Smooth muscle cell of the brain vasculature (primary cell): ENCODE measurements at places on chromosomes 3 and 15.

DNA sequence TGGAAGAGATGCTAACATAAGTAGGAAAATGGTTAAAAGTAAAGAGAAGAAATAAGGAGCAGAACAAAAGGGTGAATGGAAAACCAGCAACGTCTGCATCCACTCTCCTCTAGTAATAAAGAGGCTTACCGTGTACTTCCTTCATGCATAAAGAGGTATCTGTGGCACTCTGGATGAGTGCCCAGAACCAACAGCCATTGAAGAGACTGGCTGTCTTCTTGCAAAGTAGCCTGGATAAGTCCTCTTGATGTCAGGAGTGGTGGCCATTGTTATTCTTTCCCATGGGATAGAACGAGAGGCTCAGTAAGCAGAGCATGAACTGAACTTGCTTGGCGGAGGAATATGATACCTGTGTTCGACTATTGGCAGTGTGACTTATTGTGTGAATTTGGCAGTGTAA, 186.2 kb upstream of the RASGRP1 start:
- DNase-seq = no peak

DNA sequence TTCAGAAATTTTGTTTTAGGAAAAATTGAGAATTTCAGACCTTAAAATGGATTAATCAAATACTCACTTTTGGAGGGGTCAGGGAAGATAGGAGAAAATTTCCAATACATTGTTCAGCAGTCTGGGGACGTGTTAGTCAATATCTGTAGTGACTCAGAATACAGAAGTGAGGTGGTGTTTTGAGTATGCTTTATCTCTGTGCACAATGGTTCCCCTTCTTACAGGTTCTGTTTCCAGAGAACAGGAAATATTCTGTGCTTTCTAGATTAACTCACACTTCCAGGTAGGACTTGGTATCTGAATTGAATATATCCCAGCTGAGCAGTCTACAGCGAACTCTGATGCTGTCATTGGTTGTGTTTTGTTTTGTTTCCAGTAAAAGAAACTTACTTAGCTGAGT, 30.7 kb upstream of the CCDC54 start:
- no peak for DNase-seq

DNA sequence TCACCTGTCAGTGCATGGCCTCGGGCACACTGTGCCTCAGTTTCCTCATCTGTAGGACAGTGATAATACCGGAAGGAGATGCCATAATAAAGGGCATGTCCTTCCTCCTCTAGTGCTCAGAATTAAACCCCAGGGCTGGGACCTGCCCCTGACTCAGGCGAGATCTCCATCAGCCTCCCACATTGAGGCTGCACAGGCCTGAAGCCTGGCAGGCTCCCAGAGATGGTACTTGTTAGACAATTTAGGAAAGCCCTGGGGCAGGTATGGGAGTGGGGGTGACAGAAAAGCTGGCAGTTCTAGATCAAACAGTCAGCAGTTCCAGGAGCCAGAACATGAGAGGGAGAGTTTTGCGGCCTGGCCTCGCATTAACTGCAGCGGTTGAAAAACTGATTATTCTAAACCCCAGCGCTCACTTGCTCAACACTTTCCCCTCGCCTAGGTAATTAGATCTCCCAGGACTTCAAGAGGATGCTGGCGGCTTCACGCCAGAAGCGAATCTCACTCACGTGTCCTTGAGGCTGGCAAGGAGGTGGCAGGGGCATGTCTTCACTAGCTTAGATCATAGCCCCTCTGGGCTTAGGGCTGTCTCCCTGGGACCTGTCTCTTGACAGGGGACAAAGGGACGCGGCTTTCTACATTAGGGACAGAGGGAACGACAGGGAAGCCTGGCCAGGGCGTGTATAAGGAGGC, 73.1 kb downstream of the ATP2B2 start:
- no peak for DNase-seq

GRCh38 chr15:39896846-39897245, 23.2 kb downstream of the GPR176 start:
- no peak for DNase-seq

- DNase-seq = no peak
These were observed 22.6 kb upstream of the SLC6A6 start for GRCh38 chr3:14379843-14380242.

- DNase-seq = no peak
These were observed 220.3 kb upstream of the ATP10A start for GRCh38 chr15:26083457-26083856.
